NCI-H1105 (cell line): ENCODE measurements at places on chromosomes 4 and X.

- DNase-seq, result no peak
Measured at GRCh38 chr4:51842167-51842553, 793 bp upstream of the DCUN1D4 start.

- no peak for DNase-seq
Measured at GRCh38 chr4:56674984-56675383, 6.1 kb downstream of the HOPX start.

- DNase-seq, result no peak
Measured at GRCh38 chr4:138555108-138555507, 313.0 kb upstream of the SLC7A11 start.

DNA sequence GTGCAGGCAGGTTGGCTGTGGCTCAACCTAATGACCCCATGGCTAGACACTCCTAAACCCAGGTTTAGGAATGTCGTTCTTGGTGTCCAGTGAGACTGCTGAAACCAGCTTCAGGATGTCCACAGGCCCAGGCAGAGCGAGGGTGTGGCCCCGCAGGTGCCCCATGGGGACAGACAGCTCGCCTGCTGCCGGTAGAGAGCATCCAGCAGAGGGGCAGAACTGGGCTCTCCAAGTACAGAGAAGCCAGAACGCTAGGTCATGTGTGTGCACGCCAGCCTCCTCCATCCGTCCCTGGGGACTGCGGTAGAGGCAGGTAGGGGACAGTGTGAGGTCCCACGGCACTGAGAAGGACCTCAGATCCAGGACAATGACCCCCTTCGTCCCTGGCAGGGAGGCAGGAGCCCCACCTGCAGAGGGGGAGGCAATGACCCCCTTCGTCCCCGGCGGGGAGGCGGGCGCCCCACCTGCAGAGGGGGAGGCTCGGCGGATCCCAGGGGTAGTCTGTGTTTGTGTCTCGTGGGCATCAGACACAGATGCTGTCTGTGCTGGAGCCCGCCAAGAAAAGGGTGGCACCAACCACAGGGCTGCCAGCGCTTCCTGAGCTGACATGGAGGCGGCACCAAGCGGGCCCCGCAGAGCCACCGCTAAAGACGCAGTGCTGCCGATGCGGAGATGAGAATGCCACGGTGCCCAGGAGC lies 118.4 kb downstream of the FAM53A start:
- DNase-seq, result no peak

GRCh38 chr4:7524843-7525242 lies 90.1 kb upstream of the PSAPL1 start:
- no peak for DNase-seq

- DNase-seq, result no peak
Measured at GRCh38 chr4:92629302-92629701, 325.5 kb downstream of the GRID2 start.

DNA sequence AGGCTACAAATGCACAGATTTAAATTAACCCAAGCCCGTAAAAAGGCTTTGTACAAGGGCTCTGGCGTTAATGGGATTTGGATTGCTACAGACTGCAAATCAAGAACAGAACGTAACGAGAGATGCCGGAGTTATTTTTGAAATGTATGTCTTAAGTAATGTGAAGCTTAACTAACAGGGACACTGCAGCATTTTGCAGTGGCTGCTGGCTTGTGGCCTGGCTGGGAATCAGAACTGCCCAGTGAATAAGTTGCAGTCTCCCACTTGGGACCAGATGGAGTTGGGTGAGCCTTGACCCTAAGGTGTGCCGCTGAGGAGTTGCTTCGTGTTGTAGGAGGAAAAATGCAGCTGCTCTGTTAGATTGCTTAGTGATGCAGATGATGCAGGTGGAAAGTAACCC lies 318.4 kb downstream of the DHX15 start:
- DNase-seq, result no peak

- DNase-seq, result no peak
Measured at GRCh38 chrX:132092439-132093065, 35.3 kb downstream of the FRMD7 start.

DNA sequence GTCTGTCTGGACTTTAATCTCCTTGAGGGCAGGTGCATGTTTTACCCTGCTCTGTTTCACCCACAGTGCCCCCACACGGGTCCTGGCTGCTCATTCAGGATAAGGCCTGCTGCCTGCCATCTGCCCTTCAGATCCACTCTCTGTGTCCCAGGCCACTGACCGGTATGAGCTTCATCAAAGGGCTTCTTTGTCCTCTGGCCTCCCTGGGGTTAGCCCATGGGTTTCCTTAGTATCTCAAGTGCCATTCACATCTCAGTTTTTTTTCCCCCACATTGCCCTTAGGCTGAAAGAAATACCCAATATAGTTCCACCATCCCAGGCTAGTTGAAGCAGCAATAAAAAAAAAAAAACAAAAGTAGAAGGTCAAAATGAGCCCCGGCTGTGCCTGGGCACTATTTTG lies 9.3 kb downstream of the CD99L2 start:
- no peak for DNase-seq

DNA sequence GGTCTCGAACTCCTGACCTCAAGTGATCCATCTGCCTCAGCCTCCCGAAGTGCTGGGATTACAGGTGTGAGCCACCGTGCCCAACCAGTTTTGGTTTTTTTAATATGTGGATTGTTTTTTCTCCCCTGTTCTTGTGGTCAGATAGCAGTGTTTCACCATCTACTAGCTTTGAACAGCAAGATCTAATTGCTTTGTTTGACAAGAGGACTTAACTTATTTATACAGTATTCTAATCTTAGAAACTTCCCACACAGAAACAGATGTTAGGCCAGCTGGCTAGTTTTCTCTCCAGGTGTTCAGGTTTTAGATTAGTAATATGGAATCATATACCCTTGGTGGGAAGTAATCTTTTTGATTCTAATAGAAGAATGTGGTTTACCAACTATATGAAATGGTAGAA lies 12.9 kb downstream of the ING2 start:
- no peak for DNase-seq

GRCh38 chrX:150363561-150364346 lies 637 bp downstream of the MAMLD1 start:
- DNase-seq, result no peak

- DNase-seq, result no peak
Measured at GRCh38 chrX:145003443-145003842, 243.9 kb upstream of the SPANXN1 start.

GRCh38 chr4:15504041-15504440 lies 34.4 kb downstream of the CC2D2A start:
- no peak for DNase-seq

- no peak for DNase-seq
Measured at GRCh38 chr4:112840061-112840460, 203.1 kb downstream of the LARP7 start.

- no peak for DNase-seq
Measured at GRCh38 chrX:10051866-10052480, 84.8 kb downstream of the CLDN34 start.

- no peak for DNase-seq
Measured at GRCh38 chr4:41753942-41754341, 5.4 kb upstream of the PHOX2B start.

- DNase-seq, result no peak
Measured at GRCh38 chr4:128161138-128161537, 100.0 kb downstream of the LARP1B start.
